ENCODE measurements at places on chromosomes 2 and 18.
A peak's percentile ranks its signal among the peaks of the same experiment; 100 is the strongest.

DNA sequence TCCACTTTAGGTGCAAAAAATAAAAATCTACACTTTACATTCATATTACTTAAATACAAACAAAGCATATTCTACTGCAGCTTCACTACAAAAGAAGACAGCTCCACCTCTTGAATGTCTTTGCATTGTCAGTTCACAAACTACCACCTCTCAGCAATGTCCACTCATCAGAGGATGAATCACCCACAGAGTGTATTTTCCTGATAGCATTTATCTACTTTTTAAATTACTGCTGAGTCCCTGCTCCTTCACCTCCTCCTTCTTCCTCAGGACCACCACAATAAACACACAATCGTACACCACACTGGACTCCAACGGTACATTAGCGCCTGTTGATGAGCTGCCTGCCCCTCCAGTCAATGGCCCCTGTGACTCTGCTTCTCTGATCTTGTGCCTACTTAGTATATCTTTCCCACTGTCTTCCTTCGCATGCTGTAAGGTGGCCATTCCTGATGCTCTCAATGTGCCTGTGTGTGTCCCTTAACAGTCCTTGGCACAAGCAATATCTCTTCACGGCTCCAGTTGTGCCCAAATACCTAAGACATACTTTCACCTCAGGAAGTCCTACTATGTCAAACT, 120.9 kb downstream of the DHRS9 start:
- DNase-seq = no peak

- no peak for DNase-seq
Measured at GRCh38 chr2:120283649-120284048, 31.0 kb downstream of the RALB start.

GRCh38 chr18:6776188-6776587, 46.7 kb downstream of the ARHGAP28 start:
- no peak for DNase-seq

- DNase-seq = no peak
Measured at GRCh38 chr2:178275600-178275999, 81.3 kb downstream of the OSBPL6 start.

- DNase-seq = no peak
Measured at GRCh38 chr18:14943486-14943885, 195.5 kb downstream of the ANKRD30B start.

DNA sequence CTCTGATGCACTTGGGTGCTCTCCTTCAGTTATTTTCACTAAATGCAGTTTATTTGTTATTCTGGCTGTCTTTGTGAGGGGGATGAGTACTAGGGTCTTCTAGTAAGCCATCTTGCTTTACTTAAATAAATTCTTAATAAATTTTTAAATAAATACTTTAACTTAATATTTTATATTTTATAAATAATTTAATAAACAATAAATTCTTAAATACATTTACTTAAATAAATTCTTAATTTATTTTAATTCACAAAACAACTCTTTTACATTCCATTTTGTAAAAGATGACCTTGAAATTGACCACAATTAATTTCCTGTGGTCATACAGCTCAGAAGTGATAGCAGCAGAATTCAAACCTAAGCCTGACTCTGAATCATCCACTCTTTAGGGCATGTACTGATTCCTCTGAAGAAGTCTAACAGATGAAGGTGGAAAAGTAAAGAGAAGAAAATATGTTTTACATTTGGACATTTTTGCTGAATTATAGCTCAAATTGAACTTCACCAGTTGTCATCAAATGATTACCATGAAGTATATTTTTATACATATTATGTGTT, 28.8 kb downstream of the MYL1 start:
- DNase-seq = no peak

DNA sequence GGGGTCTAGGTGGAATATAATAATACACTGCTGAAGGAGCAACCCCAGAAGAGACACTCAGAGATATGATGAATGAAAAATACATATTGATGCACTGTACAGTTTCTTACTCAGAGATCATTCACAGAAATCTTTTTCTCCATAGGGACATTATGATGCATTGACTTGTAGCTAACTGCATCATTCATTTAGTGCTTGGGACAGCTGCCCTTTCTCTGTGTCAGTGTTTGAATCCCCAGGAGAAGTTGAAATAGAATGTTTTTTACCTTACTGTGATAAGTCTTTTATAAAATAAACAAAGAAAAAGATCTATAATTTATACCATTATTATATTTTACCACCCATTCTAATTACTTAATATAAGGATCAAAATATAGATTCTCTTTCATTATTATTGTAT, 91.7 kb upstream of the DSEL start:
- no peak for DNase-seq

DNA sequence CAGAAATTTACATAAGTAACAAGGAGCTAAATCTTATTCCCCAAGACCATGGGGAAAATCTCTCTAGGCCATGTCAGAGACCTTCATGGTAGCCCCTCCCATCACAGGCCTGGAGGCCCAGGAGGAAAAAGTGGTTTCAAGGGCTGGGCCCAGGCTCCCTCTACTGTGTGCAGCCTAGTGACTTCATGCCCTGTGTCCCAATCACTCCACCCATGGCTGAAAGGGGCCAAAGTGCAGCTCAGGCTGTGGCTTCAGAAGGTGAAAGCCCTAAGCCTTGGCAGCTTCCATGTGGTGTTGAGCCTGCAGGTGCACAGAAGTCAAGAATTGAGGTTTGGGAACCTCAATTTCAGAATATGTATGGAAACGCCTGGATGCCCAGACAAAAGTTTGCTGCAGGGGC, 1612.7 kb upstream of the SLC39A10 start:
- DNase-seq = no peak

DNA sequence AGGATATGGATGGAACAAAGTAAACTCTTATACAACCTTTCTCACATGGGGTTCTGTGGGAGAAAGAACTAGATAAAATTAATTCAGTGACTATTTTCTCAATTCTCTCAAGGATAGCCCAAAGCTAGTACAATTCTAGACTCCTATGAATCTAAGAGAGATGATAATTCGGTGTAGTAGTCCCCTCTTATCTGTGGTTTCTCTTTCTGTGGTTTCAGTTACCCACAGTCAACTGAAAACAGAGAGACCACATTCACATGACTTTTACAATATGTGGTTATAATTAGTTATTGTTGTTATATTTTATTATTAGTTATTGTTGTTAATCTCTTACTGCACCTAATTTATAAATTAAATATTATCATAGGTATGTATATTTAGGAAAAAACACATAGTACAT, 53.5 kb upstream of the C2orf15 start:
- DNase-seq = no peak

GRCh38 chr2:54456612-54457322, 640 bp downstream of the SPTBN1 start:
- DNase-seq = no peak

- DNase-seq = no peak
Measured at GRCh38 chr2:20157193-20157891, 67.6 kb downstream of the SDC1 start.

DNA sequence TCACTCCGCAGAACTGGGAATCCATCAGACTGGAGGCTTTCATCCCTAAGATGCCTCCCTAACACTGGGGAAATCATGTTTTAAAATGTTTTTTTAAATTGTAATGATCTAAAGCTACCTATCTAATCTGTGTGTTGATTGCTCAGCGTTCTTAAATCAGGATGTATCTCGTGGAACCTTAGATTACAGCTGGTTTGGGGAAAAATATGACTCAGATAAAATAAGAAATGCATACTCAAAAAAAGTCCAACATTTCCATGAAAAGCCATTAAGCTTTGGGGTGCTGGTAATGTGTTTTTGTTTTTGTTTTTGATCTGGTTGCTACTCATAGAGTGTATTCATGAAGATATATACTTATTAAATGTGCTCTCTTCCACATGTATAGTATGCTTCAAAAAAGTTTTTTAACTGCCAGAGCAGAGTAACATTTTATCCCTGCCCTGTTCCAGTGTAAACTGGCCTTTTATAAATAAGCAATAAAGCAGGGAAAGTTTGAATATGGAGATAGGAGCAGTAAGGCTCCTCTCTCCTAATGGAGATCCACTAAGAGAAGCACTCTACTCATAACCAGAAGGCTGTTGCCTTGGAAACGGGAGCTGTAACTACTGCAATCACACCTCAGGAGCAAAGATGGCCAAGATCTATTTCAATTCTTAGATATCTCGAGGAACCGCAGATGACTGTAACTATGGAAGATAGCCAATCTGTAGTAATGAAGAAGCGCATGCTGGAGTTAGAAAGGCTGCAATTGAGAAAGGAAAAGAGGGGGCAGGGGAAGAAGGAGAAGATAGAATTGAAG, 41.6 kb downstream of the ANKRD44 start:
- no peak for DNase-seq

GRCh38 chr2:29105375-29105774, 9.8 kb upstream of the CLIP4 start:
- no peak for DNase-seq

- DNase-seq = no peak
Measured at GRCh38 chr2:232211743-232212686, 166.5 kb upstream of the ALPP start.

- peak; percentile 48 for DNase-seq
Measured at GRCh38 chr2:200862532-200863000, 1.9 kb downstream of the CLK1 start.

- DNase-seq = no peak
Measured at GRCh38 chr18:5302606-5303005, 7.1 kb upstream of the ZBTB14 start.

DNA sequence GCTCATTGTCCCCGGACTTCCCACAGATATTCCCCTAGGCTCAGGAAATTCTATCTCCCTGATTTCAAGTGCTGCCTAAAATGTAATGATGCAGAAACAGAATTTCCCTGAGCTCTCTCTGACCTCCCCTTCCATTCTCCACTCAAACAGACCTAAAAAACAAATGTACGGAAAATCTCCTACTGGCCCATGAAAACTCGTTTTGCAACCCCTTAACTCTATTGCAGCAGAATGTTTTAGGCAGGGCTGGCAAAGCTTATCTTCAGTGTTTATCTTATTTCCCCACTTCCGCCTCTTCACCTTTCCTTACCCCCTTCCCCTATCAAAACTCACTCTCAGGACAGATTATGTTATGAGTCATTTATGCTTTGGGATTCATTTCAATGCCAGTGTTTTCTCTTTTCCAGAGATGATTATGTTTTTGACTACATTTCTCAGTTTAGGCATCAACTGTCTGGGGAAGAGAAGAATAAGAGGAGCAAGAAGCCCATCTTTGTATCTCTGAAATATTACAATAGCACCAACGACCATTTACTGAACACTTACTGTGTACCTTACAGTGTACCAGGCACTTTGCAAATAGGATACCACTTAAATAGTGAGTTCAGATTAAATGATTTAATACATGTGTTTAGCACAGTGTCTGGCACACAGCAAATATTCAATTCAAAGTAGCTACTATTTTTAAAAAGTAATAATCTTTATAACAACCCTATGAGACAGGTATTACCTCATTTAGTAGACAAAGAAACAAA, 53.9 kb upstream of the STPG4 start:
- no peak for DNase-seq

DNA sequence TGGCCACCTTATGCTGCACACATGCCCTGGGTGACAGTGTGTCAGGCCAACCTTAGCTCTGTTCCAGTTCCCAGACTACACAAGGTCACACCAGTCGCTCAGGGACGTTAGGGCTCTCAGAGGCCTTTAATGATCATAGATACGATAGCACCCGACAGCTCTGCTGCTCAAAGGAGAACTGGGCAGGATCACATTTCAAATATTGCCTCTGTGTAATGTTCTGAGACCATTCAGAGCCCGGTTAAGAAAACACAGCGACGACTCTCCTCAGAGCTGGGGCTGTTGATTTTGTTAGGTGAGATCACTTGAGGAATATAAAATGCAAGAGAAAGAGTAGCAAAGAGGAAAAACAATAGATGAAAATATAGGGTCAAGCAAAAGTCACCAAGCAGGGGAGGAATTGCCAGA, 166.6 kb upstream of the TANK start:
- DNase-seq = no peak

DNA sequence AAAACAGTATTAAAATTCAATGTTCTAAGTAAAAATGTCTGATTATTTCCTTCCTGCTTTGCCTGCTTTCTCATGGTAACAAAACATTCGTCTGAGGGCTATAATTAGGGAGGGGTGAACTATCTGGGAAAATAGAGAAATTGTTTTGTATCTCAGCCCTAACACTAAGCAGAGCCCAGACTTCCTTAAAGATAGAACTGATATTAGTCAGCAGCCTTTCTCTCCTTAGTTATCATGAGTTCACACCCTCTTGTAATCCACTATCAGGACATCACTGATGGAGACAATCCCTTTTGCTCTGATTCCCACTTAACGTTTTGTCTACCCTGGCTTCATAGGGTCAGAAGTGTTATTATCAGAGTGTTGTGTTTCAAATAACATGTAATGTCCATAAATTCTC, 701.1 kb upstream of the ZEB2 start:
- DNase-seq = no peak

Measured in effector memory CD4-positive, alpha-beta T cell (primary cell).